ENCODE measurements at places on chromosomes 16 and 17.
A peak's percentile ranks its signal among the peaks of the same experiment; 100 is the strongest.

GRCh38 chr17:19935169-19935568, 42.5 kb downstream of the AKAP10 start:
- no peak for DNase-seq

- DNase-seq = no peak
These were observed 6.1 kb upstream of the ITGAM start for GRCh38 chr16:31253642-31254045.

DNA sequence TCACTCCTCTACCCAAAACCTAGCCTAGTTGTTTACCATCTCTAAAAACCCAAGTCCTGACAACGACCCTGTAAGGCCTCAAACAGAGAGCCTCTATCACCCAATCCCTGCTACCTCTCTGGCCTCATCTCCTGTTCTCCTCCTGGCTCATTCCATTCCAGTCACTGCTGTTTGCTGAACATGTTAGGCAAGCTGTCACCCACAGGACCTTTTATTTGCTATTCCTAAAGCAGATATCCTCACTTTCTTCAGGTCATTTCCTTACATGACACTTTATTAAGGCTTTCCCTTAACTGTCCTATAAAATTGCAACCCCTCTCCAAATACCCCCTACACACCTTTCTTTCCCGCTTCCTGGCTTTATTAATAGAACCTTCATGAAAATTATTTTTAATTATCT, 85.1 kb downstream of the KANSL1 start:
- DNase-seq = no peak

DNA sequence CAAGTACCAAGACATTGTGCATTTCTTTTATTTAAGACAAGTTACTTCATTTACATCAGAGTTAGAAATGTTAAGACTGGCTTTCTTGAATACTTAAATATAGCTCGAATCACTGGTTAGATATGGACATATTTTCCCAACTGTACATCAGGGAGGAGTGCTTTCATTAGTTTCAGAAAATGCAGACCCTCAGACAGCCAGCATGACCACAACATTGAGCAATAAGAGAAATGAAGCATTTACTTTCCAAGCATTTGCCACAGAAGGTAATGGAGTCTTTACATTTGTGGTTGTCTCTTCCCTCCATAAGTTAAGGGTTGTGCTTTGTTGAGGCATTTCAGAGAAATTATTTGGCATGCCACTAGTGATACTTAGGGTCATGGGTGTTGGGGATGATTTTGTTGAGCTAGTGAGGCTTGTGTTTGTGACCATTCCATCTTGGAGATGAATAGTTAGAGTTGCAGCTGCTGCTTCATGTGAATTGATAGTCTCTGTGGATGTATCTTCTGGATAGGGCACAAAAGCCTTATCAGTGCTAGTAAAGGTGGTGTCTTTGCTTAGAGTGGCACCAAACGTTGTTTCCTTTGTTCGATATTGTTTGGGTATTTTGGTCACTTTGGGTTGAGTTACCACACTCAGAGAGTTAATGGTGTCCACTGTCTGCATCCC, 2.1 kb downstream of the OMG start:
- no peak for DNase-seq

- DNase-seq = no peak
These were observed 50.3 kb downstream of the PITPNC1 start for GRCh38 chr17:67427424-67427823.

DNA sequence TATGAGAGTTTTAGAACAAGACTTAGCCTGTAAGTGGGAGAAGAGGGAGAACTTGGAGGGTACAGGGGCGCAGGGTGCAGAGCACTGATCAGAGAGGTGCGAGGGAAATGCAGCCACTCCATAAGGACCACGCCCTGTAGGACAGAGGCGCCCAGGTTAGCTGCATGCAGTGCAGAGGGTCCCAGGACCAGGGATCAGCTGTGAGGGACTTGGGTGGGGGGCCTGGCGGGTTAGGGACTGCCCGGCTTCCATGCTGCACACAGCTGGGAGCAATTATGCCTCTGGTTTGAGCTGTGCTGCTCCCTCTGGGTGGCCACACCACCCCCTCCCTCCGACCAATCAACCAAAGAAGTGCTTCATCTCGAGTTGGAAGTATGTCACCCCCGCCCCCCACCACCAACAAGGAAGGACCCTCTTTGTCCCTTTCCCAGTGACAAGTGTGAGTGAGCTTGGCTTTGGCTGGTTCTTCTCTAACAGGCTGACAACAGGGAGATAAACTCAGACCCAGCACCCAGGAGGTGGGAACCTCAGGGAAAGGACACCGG, 22.2 kb upstream of the CLEC18A start:
- DNase-seq = no peak

DNA sequence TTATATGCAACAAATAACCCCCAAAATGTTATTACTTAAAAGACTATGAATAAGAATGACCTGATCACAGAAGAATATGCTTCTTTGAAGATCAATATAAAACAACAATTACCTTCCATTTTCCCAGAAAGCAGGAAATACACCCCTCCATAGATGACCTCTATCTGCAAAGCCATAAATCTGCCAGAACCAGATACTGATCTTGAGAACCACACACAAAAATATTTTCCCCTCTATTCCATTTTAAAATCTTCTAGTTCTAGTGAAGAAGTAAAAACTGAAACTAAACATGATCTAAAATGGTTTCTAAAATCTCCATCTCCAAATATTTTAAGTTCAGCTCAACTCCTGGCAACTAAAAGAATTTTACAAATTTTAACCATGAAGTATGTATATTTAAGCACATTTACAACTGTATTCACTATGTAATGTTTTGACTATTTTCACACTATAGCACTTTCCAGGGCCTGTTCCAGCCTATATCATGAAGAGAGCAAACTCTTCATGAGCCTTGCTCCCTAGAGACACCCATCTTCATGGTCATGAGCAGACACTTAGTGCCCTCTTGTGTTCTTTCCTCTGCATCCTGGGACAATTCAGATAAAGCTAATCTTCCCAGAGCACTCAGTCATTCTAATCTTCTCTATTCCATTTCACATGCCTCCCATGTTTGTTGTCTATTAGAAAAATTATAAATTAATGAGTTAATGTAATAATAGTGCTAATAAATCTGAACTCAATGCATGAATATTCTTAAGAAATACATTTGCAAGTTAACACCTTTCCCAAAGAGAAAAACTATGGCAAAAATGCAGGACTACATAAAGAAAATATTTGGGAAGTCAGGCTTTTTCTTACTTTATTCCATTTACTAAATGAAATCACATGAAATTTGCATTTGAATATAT, 87.0 kb downstream of the HELZ start:
- DNase-seq = peak; percentile 21

DNA sequence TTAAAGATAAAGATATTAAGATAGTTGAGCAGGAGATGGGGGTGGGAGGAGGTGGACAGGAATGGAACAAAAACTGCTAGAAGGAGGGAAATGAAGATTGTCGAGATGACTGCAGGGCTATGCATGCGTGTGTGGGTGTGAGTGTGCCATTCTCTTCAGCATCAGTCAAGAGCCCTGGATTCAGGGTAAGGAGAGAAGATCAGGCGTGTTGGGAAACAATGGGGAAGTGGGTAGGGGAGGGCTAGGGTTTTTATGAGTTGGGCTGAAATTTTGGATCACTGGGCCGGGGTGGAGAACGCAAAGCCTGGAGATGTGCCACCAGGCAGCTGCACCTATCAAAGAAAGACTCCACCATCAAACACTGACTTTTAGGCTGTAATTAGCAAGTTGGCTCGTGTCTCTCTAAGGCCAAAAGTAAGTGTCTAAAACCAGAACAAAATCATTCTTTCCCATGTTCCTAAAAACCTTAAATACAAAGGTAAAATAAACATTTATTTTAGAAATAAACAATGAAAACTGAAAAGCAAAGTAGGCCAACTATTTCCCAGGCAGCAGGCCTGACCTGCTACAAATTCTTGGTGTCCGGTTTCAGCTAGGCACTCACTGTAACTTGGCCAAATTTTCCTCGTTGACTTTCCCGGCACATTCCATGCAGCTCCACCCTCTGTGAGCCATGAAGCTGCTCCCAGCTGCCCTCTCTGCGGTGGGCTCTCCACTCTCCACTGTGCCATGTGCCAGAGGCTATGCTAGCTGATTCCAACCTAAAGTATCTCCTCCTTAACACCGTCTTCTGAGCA, 4.2 kb downstream of the CDRT4 start:
- DNase-seq = no peak

All from D721Med (cell line).